Brain microvascular endothelial cell (primary cell): ENCODE measurements at places on chromosomes 5 and 9.

DNA sequence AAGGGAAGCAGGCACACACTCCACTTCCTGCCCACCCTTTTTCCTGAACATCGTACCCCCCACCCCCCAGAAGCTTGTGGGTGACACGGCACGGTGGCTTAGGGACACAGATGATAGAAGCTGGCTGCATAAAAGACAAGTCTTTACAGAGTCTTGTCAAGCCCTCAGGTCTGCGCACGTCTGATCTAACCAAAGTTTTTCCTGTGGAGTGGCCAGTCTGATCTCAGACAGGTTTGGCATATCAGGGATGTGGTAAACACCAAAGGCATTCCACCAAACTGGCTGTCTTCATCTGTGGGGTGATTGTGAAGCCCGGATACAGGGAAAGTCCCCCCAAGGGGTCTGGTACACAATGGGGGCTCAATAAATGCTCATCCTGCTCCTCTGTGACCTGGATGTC, 50.0 kb downstream of the CRB2 start:
- no peak for DNase-seq

GRCh38 chr5:66814146-66814991, 218.2 kb downstream of the MAST4 start:
- peak; percentile 59 for DNase-seq

GRCh38 chr5:74272024-74272775, 368.3 kb downstream of the ENC1 start:
- DNase-seq, result no peak

GRCh38 chr9:91421971-91422757, 1.5 kb downstream of the NFIL3 start:
- peak; percentile 36 for DNase-seq

- no peak for DNase-seq
Measured at GRCh38 chr5:136055612-136056309, 27.0 kb downstream of the TGFBI start.

- DNase-seq, result no peak
Measured at GRCh38 chr9:136456258-136456657, 16.6 kb upstream of the INPP5E start.
